ENCODE measurements at places on chromosomes 7 and 10.

DNA sequence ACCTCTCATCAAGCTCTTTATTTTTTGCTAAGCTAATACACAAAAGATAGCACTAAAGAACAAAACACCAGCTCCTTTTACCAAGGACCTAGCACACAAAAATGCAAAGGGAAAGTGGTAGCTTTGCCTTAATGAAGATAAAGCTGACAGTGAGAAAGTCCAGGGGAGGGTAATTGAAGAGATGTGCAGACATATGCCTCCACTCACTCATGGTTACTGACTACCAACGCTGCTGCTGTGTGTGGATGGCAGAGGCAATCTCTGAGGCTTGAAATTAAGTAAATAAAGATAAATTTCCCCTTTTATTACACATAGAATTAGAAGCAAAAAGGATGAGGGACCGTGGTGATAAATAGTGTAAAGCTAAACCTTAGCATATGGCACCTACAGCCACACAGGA, 87.0 kb downstream of the HGF start:
- no peak for DNase-seq

GRCh38 chr10:16049782-16050181, 189.5 kb upstream of the MINDY3 start:
- no peak for DNase-seq

- no peak for DNase-seq
These were observed 311.8 kb downstream of the PTPRN2 start for GRCh38 chr7:158275711-158276413.

DNA sequence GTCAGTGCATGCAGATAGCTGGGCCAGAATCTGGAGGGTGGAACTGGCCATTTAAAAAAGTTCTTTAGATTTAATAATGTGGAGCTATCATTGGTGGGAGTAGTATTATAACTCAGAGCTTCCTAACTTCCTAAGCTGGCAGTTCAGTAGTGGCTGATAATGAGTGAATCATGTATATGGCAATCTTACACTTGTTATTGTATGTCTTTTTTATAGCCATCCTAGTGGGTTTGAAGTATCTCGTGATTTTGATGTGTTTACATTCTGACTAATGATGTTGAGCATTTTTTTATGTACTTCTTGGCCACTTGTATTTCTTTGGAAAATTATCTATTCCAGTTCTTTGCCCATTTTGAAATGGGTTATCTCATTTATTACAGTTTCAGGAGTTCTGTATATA, 15.4 kb downstream of the TFAM start:
- DNase-seq: no peak

- DNase-seq: no peak
These were observed 24.8 kb upstream of the DLD start for GRCh38 chr7:107865956-107866775.

DNA sequence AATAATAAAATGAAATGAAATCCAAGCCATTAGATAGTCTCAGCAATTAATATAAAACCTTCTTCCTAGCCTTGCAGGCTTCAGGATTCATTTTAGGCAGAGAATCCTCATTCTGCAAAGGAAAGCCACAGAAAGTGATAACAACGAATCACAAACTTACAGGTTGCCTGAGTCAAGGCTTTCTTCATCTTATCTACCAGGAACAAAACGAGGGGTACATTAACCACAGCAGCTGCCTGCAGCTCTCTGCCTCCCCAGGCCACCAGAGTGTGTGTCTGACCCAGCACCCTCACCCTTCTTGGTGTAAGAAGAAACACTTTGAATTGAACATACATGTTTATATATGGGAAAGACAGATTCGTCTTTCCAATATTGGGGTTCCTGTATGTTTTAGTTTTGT, 12.5 kb upstream of the TNS3 start:
- DNase-seq: no peak

DNA sequence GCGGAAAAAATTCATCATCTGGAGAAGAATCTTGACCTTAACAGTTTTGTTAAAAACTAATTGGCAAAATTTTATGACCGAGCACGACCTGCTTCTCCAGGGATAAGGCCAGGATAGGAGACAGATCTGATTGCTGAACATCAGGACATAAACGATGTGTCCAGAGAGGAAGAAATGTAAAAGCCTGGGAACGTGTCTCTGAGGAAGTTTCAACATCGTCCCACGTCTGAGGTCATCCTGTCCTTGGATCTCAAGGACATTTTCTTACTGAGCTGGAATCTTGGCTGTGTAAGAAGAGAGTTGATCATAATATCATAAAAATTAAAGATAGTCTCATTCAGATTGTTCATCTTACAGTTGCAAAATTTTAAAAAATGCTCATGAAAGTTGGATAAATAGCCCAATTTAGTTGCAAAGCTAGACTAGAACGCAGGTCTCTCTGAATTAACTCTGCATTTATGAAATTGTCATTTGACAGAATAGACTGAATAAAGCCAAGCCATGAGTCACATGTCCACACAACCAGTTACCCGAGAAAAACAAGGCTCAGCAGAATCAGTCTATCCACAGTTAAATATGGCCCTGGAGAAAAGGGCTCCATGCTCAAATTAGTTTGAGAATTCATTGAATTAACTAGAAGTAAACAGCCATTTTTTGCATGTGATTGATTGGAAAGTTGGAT, 120.0 kb upstream of the EGFR start:
- no peak for DNase-seq

- DNase-seq: no peak
These were observed 19.8 kb downstream of the YME1L1 start for GRCh38 chr10:27134371-27134770.
